ENCODE measurements at places on chromosomes 11 and 22.

DNA sequence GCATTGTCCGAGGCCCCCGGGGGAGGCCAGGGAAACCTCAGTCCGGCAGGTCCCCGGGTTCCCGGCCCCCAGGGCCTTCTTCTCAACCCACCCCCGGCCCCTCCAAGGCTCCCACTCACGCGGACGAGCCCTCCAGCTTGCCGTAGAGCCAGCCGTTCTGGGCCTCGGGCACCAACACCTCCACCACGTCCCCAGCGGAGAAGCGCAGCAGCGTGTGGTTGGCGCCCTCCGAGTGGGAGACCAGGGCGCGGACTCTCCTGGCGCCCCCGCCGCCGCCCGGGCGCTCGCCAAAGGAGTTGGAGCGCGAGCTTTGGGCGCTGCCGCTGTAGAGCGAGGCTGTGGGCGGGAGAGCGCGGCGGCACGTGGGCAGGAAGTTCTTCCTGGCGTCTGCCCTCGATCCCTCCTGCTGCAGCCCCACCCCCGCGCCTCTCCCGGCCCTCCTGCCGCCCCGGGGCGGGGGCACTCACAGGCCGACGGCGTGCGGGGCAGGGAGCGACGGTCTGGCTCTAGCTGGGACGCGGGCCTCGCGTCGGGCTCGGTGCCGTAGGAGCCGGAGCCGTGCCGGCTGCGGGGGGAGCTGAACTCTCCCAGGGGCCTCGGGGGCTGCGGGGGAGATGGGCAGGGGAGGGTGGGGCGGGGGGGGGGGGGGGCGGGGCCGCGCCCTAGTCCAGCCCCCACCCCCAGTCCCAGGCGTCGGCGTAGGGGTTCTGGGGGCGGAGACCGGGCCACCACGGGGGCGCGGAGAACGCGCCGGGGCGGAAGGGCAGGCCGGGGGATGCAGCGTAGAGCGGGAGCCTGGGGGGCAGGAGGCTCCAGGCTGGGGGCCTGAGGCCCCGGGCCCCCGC is 4.9 kb upstream of the SLC16A8 start:
- DNase-seq: no peak

DNA sequence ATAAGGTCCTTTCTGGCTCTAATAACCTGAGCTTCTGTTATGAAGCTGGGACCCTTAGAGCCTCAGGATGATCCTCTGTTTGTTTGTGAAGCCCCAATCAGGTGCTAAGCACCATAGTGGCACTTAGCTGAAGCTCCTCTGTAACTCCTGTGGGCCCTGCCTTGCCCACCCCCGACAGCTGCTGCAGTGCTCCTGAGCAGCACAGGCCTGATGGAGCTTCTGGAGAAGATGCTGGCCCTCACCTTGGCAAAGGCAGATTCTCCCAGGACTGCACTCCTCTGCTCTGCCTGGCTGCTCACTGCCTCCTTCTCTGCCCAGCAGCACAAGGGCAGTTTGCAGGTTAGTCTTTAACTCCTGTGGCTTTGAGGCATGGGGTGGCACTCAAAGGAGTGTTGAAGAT is 19.0 kb upstream of the CCDC134 start:
- DNase-seq: no peak

DNA sequence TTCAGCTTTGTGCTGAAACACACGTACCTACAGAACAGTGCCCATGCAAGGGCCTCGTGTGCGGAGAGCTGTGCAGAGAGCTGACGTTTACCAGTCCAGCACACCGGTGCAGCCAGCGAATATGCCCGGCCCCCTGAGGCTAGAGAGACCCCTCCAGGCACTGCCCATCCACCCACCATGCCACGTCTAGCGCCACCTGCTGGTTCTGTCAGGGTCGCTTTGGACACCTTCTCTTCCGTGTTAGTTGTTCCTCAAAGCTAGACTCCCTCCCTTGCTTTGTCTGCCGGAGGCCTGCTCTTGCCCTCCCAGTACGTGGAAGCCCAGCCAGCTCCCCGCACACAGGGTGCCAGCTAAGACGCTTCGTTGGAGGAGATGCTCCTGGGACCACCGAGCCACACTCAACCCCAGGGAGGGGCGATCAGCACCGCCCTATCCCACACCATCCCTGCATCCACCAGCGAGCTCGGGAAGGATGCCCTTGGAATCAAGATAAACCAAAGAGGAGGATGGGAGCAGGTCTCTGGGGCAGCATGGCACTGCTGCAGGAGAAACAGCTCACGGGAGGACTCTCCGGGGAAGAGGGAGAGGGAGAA is 43.4 kb downstream of the CPT1A start:
- DNase-seq: no peak

DNA sequence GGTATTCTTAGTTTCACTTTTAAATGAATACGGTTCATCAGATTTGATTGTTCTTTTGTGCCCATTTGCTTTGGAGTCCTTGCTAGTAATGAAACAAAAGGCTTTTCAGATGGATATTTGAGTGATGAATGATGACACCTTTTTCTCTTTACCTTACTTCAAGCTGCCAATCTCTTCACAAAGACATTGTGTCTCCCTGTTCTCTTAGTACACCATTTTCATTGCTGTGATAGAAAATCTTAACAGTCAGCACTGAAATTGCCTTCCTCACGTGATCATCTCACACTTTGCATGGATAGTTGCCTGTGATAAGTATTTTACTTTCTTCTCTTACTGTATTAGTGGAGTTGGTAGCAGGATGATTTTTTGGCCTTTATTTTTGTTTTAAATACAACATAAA is 396.6 kb downstream of the NELL1 start:
- DNase-seq: no peak

DNA sequence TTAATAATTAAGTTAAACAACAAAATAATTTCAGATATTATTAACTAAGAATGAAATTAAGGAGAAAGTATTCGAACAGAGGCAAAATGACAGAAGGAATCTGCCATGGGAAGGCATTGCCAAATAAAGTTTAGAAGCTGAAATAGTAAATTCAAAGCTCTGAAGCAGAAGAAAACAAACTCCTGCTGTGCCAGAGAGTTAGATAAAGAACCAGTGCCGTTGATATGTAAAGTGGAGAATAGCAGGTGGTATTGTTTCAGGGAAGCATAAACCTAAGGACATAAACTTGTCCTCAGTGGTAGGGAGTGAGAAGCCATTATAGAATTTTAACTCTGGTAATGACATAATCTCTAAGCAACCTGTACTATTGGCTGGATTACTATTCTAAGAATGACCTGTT is 2.7 kb upstream of the HBG2 start:
- no peak for DNase-seq

Measured in sciatic nerve (tissue), 2 donors.